ENCODE measurements at places on chromosomes 13 and 19.

DNA sequence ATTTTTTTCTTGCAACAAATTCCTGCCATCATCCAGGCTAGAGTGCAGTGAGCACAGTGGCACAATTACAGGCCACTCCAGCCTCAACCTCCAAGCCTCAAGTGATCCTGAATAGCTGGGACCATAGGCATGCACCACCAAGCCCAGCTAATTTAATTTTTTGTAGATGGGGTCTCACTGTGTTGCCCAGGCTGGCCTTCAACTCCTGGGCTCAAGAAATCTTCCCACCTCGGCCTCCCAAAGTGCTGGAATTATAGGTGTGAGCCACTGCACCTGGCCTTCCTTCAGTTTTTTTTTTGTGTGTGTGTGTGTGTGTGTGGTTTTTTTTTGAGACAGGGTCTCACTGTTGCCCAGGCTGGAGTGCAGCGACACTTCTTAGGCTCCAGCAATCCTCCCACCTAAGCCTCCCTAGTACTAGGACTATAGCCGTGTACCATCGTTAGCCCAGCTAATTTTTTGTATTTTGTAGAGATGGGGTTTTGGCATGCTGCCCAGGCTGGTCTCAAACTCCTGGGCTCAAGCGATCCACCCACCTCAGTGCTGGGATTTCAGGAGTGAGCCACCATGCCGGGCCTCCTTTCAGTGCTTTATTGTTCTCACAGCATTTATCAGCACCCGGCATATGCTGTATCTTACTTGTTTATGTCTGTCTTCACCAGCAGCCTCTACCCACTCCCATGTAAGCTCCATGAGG is 5.9 kb upstream of the SRRM5 start:
- peaks cover 5% of the 10 kb centered on the region for H3K36me3 ChIP-seq
- no peak overlapping the region for H3K27ac ChIP-seq
- no peak for DNase-seq
- peaks cover 9% of the 10 kb centered on the region for H3K4me1 ChIP-seq
- no peak overlapping the region for H3K4me3 ChIP-seq
- H3K27me3 ChIP-seq, result no peaks in the 10 kb centered on the region

GRCh38 chr19:54792814-54793213 is 10.6 kb upstream of the KIR2DL4 start:
- peaks cover 13% of the 10 kb centered on the region for H3K27me3 ChIP-seq
- H3K36me3 ChIP-seq, result no peaks in the 10 kb centered on the region
- peaks cover 8% of the 10 kb centered on the region for H3K4me1 ChIP-seq
- peak overlapping the region; percentile 52 for H3K4me3 ChIP-seq
- no peak for DNase-seq

DNA sequence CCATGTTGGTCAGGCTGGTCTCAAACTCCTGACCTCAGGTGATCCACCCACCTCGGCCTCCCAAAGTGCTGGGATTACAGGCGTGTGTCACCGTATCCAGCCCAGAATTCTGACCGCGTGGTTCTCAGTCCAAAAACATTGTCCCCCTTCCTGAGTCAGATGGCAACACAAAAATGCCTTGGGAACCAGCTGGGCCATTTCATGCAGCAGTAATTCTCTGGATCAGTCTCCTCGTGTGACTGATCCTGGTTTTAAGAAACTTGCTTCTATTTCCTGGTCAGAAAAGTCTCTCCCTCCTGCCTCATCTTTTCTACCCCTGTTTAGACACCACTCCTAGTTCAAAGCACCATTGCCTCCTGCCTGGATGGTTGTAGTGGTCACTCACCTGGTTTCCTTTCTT is 60.9 kb upstream of the USP29 start:
- no peak overlapping the region for H3K4me3 ChIP-seq
- H3K4me1 ChIP-seq, result no peaks in the 10 kb centered on the region
- H3K27me3 ChIP-seq, result no peaks in the 10 kb centered on the region
- H3K36me3 ChIP-seq, result no peaks in the 10 kb centered on the region
- DNase-seq, result no peak
- no peak overlapping the region for H3K27ac ChIP-seq

DNA sequence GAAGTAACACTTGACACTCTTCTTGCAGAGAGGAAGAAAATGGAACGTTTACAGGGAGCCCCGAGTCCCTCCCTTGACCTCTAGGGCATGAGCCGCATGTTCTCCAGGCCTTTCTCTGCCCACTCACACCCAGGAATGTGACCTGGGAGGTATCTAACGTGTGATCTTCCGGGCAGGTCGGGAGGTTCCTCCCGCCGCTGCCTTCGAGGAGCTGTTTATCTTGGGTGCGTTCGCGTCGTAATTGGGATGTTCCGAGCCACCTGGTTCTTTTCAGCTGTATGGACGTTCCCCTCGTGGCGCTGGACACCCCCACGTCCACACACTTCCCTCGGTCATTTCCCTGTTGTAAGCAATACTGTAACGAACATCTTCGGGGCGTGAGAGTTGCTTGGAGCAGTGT is 13.6 kb downstream of the ARID3A start:
- H3K4me1 ChIP-seq, result peaks cover 27% of the 10 kb centered on the region
- H3K36me3 ChIP-seq, result peaks cover 3% of the 10 kb centered on the region
- H3K27ac ChIP-seq, result no peak overlapping the region
- H3K27me3 ChIP-seq, result peaks cover 6% of the 10 kb centered on the region

GRCh38 chr19:3204646-3205275 is 19.0 kb downstream of the NCLN start:
- no peak for DNase-seq
- H3K27ac ChIP-seq, result no peak overlapping the region
- no peak overlapping the region for H3K4me3 ChIP-seq
- H3K36me3 ChIP-seq, result peaks cover 7% of the 10 kb centered on the region
- H3K27me3 ChIP-seq, result no peaks in the 10 kb centered on the region
- no peaks in the 10 kb centered on the region for H3K4me1 ChIP-seq

DNA sequence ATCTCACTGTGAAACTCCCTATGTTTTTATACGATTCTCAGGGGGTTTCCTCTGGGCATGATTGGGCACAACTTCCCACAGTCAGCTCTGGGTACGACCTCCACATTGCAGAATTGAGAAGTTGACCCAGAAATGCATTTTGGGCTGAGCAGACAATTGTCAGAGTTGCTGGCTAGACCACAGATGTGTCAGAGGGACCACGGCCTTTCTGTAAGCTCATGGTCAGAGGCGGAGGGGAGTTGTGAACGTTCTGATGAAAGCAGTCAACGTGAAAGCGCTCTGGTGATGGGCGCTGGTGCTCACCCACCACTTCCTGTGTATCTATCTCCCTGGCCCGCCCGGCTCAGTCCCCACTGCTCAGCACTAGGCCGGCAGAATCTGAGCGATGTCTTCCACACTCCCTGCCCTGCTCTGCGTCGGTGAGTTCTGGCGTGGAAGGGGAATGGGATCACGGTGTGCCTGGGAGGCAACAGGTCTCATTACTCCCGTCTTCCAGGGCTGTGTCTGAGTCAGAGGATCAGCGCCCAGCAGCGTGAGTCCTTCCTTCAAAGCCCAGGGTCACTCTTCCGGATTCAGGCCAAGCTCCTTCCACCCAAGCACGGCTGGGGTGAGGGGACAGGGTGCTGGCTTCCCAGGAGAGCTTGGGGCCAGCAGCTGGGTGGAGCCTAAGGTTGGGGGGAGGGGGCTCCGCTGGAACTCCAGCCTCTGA is at the start of gene NCR1:
NCR1 (plus strand) TSS at position 346 of the 709 bp plus-strand sequence; CDS start at position 386, 40 bp downstream.
- peak; percentile 42 for DNase-seq
- H3K36me3 ChIP-seq, result no peaks in the 10 kb centered on the region
- no peaks in the 10 kb centered on the region for H3K4me1 ChIP-seq
- H3K4me3 ChIP-seq, result peak within 1 kb of the TSS; percentile 49

DNA sequence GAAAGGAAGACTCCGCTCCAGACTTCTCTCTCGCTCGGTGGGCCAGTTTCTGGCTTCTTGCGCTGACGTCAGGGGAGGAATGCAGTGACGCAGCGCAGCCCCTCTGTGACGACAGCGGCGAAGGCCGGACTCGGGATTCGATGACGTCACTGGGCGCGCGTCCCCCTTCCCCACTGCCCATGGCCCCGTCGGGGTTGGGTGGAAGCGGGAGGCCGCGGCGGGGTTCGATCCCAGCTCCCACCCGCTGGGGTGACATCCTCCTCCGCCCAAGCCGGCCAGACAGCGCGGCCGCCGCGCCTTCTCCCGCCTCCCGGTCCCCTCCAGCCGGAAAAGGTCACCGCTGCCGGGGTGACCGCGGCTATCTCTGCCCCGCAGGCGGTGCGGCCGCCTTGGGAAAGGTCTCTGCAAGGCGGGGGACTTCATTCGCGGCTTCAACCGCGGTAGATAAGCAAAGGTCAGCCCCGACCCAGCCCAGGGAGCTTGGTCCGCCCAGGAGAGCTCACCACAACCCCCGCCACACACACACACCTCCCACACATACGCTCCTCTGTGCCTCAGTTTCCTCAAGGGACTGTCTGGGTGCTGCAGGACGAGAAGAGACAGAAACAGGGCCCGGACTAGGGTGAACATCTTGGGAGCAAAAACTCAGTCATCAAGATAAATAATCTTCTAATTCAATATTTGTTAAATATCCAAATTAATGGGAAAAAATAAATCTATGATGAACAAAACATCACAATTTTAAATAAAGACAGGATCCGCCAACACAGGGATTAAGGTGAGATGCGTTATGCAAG is 844 bp upstream of the RFX1 start:
- no peaks in the 10 kb centered on the region for H3K36me3 ChIP-seq
- peak overlapping the region; percentile 98 for H3K27ac ChIP-seq
- DNase-seq, result peak; percentile 39
- peaks cover 32% of the 10 kb centered on the region for H3K4me1 ChIP-seq

GRCh38 chr13:92403606-92404005 is 823.0 kb upstream of the GPC6 start:
- H3K27ac ChIP-seq, result no peak overlapping the region
- no peaks in the 10 kb centered on the region for H3K27me3 ChIP-seq
- H3K36me3 ChIP-seq, result no peaks in the 10 kb centered on the region
- H3K4me3 ChIP-seq, result no peak overlapping the region

- peaks cover 19% of the 10 kb centered on the region for H3K4me1 ChIP-seq
- peak; percentile 84 for DNase-seq
- peak overlapping the region; percentile 95 for H3K27ac ChIP-seq
- H3K36me3 ChIP-seq, result peaks cover 14% of the 10 kb centered on the region
Measured at GRCh38 chr19:611481-611868, 21.8 kb downstream of the HCN2 start.

DNA sequence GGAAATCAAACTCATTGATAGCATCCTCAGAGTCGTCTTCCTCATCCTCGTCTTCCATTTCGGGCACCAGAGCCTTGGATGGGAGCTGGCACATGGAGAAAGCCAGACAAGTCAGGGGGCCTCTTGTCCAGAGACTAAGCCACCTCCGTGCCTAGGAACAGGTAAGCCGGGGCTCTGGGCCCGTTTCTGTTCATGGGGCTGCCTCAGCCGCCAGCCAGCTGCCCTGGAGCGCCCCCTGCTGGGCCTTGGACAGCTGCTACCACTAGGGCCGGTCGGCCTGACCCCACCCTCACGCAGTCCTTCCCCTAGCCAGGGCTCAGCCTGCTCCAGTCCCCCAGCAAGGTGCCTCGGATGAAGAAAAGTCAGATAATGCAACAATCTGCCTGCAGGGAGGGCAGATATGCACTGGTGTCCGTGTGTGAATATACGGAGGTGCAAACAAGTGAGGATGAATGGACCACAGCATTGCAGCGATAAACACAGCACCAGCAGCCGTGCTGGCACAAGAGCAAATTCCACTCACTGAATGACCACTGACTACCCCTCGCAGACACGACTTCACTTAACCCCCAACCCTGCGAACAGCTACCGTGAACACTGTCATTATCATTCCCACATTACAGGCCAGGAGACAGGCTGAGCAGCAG is 11.9 kb upstream of the PRKD2 start:
- H3K36me3 ChIP-seq, result peaks cover 41% of the 10 kb centered on the region
- H3K27ac ChIP-seq, result peak overlapping the region; percentile 65
- no peak overlapping the region for H3K4me3 ChIP-seq

Measured in activated CD8-positive, alpha-beta T cell treated with anti-CD3 and anti-CD28 coated beads for 36 hours (primary cell).